Common myeloid progenitor, CD34-positive (primary cell): ENCODE measurements at places on chromosomes 4 and X.

DNA sequence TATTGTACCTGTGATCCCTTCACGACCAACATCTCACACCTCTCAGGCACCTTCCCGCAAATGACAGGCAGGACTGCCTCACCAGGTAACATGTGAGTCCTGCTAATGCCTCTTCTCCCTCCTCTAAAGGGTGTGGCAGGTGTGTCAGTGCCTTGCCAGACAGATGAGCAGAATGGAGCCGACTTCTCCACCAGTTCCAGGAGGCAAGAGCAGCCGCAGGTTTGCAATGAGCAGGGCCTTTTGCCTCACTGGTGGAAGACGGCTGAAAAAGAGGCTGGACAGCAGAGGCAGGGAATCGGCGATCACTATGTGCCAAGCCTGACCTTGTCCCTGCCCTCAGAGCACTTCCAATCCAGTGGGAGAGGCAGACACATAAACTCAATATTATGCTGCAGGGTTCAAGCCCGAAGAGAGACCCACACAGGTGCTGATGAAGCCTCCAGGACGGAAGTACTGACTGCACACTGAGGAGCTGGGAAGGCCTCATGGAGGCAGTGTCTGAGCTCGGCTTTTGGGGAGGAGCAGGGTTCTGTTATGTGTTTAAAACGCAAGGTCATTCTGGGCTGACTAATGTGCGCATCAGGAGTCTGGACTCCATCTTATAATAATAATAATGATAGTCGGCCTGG, 57.9 kb downstream of the C4orf50 start:
- no peak for DNase-seq

GRCh38 chr4:170400361-170400760, 310.6 kb upstream of the AADAT start:
- DNase-seq, result no peak

GRCh38 chr4:82661181-82661992, 99.6 kb upstream of the TMEM150C start:
- DNase-seq, result no peak

- no peak for DNase-seq
Observed at GRCh38 chrX:41047878-41048534, 37.2 kb upstream of the USP9X start.

GRCh38 chr4:120703908-120704307, 218.6 kb downstream of the PRDM5 start:
- no peak for DNase-seq

DNA sequence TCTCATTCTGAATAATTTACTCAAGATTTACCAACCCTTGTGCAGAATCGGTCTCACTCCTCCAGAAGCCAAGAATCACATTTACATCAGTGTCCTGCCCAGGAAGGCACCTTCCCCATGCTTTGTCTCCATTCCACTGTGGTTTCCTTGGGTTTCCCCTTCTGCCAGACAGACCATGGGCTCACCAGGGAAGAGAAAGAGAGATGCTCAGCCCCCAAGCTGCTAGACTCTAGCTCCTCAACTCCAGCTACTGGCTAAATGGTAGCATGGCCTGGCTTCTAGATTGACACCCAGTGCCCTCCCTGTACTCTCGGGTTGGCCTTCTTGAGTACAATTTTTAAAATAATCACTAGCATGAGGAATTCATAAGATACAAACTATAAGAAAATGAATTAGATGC, 12.9 kb downstream of the TLR10 start:
- peak; percentile 31 for DNase-seq

- peak; percentile 58 for DNase-seq
Observed at GRCh38 chr4:153684182-153684970, at the start of gene TLR2. Gene TLR2 (plus strand): TSS chr4:153684280. CDS start chr4:153702908, 18,628 bp downstream.

- no peak for DNase-seq
Observed at GRCh38 chr4:3690551-3691152, 75.5 kb upstream of the ADRA2C start.

- no peak for DNase-seq
Observed at GRCh38 chrX:153882086-153882498, 3.9 kb downstream of the L1CAM start.

DNA sequence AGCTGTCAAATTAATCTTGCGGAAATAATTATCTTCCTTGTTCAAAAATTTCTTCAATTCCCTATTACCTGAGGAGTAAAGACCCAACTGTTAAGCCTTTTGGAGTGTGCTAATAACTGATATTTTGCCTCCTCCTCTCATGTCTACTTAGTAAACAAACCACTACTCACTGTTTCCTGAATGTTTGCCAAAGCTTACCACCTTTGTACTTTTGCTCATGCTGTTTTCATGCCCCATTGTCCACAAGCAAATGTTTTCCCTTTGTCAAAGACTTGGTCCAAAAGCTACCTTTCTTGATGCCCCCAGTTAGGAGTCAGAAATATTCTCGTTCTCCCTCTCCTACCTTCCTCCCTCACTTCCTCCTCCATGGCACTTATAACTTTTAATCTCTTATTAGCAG, 226.1 kb downstream of the ENOX2 start:
- no peak for DNase-seq

GRCh38 chrX:103663981-103664762, 22.3 kb downstream of the MORF4L2 start:
- DNase-seq, result no peak

GRCh38 chrX:106177106-106177981, 9.2 kb downstream of the PWWP3B start:
- no peak for DNase-seq

DNA sequence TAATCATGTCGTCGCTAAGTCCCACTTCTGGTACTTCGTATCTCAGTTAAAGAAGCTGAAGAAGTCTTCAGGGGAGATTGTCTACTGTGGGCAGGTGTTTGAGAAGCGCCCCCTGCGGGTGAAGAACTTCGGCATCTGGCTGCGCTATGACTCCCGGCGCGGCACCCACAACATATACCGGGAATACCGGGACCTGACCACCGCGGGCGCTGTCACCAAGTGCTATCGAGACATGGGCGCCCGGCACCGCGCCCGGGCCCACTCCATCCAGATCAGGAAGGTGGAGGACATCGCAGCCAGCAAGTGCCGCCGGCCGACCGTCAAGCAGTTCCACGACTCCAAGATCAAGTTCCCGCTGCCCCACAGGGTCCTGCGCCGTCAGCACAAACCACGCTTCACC, 11.3 kb downstream of the PNCK start:
- DNase-seq, result peak; percentile 40

DNA sequence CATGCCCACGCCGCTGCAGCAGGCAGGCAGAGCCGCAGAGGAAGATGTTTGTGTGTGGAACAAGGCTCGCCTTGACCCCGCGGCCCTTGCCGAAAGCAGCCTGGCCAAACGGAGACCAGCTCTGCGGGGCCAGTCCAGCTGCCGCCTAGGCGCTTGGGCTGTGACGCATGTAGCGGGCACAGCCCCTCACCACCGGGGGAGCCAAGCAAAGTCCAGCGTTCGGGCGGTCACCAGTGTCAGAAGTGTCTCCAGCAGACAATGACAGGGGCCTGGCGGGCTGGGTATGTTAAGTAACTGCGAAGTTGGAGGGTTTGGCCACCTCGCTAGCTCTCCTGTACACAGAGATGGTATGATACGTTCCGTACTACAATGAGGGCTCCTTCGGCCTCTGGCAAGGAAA, 1.3 kb downstream of the AMER1 start:
- no peak for DNase-seq

- DNase-seq, result no peak
Observed at GRCh38 chr4:80153874-80154544, 43.3 kb upstream of the PRDM8 start.

GRCh38 chr4:60683973-60684372, 516.2 kb upstream of the ADGRL3 start:
- no peak for DNase-seq

DNA sequence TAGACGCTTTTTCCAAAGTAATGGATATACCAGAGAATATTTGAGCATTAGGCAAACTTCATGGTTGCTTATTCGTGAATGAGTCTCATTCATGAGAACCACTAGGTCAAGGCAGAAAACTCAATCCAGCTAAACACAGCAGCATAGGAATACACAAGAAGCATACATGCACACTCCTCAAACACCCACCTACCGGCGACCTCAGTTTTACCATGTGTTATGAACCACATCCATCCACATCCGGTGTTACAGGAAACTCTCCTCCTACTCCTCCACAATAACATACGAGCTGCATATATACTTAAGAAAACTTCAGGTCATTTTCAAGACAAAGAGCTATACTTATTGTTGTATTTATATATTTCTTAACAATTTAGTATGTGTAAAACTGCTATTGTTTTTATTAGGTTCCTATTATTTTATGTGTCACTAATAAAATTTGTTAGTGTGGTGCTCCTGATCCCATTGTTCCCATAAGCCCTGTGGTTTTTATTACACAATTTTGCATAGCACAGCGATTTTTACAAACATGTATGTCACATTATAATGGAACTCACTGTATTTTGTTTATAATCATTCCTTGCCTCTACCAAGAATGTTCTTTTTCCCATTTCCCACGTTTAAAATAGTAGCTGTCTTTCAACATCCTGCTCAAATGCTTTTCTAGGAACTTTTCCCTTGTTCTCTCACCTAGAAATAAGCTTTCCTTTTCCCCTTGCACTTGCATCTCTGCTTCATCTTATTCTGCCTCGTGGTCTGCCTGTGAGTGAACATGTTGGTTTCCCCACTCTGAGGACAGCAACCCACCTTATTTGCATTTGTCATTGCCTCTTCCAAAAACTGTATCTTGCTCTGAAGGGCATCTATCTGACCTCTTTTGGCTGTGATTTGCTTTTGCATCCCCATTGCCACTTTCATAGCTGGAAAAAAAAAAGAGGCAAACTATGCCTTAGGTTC, 48.3 kb downstream of the STBD1 start:
- no peak for DNase-seq

DNA sequence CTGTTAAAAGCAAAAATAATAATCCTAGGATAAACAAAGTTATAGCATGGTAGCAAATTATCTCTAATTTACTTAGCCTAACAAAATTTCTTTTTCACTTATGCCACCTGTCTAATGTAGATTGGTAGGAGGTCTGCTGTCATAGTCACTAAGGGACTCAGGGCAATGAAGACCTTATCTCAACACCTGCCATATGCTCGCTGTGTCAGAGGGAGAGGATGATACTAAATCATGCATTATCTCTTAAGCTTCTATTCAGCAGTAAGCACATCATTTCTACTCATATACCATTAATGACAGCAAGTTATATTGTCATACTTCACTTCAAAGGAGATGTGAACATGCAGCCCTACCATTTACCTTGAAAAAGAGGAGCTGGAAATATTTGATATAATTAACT, 44.1 kb downstream of the AFM start:
- no peak for DNase-seq

GRCh38 chrX:2452317-2452784, 48.4 kb downstream of the DHRSX start:
- no peak for DNase-seq

DNA sequence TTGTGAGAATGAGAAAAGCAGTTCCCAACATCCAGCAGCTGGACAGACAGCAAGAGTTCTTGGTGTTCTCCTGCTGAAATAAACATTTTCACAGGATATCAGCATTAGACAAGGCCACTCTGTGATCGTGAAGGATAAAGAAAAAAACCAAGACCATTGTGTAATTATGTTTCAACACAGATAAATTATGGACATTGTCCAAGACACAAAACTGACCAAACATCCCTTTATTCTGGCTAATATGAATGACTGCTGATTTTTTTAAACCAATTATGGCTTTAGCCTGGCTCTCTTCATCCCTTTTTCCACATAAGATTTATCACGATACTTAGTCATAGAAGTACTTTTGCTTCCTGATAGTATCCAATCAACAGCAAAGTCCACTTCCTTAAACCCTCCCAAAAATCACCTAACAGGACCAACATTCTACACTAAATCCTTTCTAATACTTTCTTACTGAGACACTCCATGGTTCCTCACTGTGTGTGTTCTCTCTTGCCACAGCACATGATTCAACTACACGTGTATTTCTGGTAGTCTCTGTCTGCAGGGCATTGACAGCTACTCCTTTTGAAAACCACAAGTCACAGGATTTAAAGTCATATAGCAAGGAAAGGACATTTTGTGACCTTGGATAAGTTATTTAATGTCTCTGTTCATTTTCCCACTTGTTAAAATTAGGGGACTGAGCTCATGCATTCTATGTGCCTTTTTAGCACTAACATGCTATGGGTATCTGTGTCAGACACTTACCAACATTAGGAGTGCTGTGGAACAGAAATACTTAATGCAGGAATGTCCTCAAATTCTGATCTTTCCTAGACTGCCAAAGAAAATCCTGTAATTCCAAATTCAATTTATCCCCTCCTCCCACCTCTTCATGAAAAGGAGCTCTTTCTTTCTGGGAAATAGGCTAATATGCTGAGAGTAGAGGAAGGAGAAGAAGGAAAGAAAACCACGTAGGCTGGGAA, 137.2 kb upstream of the PGRMC2 start:
- DNase-seq, result no peak

GRCh38 chrX:69319376-69319775, 154.1 kb upstream of the PJA1 start:
- DNase-seq, result no peak

- DNase-seq, result no peak
Observed at GRCh38 chr4:76984788-76985211, 35.2 kb downstream of the SEPTIN11 start.

DNA sequence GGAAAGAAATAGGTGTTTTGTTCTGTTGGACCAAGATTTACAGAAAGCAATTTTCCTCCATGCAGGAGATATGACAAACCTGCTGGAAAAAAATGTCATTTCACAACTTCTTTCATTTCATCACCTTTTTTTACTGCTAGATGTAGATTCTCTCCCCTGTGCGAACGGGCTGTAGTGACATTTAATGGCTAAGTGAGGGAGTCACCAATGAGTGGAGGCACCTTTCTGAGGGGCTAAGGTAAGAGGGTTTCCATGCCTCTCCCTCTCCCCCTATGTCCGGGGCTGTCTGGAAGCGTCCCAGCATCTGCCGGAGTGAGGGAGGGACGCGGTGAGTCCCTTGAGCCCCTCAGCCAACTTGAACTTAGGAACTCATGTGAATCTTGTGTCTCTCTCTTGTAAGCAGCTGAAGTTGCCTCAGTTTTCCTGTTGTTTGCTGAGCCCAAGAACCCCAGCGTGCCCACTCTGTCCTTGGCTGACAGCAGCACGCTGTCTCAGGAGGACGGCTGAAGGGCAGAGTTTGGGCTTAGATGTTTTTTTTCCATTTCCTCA, 42.3 kb downstream of the DCTD start:
- DNase-seq, result no peak

- DNase-seq, result no peak
Observed at GRCh38 chrX:42978655-42979379, 200.9 kb upstream of the PPP1R2C start.
